ENCODE measurements at places on chromosomes 12 and 14.
A peak's percentile ranks its signal among the peaks of the same experiment; 100 is the strongest.

DNA sequence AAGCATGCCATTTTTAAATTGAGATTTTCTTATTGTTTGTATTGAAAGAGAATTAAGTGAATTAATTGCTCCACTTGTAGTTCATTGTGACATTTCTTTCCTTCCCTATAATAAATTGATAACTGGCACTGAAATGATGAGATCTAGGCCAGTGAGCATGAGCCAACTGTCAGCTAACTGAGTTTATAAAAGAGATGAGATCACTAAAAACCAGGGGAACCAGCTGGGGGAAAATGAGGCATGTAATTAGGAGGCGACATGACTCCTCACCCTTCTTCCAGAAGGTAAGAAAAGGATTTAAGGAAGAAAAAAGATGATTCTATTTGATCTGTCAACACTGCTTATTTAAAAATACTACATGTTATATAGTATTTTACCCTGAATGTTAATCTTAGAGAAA, 104.5 kb upstream of the DNM1L start:
- DNase-seq: no peak

DNA sequence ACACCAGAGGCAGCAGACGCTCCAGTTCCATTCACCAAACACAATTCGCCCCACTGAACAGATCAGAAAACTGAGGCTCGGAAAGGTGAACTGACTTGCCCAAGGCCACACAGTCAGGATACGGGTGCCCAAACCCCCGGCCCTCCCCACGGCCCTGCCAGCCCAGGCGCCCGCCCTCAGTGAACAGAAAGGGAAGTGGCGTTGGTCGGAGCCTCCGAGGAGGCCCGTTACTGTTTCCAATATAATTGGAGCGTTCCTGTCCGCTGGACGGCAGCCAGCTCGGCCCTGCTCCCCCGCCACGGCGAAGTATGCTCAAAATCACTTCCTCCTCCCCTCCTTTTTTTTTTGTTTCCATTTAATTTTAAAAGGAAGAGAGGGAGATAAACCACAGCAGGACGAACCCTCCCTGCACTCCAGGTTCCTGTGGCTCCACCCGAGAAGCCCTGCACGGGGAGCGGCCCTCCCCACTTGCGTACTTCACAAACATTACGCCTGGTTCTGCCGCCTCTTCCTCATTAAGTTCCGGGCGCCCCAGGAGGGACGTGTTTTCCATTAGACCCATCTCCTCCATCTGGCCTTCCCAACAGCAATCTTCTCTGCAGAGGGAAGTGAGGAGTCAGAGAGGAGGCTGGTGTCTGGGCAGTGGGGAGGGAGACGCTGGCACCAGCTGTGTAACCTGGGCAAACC, 61.1 kb downstream of the NCOR2 start:
- no peak for DNase-seq

GRCh38 chr14:100297320-100298300, 8.6 kb downstream of the SLC25A29 start:
- DNase-seq: no peak

DNA sequence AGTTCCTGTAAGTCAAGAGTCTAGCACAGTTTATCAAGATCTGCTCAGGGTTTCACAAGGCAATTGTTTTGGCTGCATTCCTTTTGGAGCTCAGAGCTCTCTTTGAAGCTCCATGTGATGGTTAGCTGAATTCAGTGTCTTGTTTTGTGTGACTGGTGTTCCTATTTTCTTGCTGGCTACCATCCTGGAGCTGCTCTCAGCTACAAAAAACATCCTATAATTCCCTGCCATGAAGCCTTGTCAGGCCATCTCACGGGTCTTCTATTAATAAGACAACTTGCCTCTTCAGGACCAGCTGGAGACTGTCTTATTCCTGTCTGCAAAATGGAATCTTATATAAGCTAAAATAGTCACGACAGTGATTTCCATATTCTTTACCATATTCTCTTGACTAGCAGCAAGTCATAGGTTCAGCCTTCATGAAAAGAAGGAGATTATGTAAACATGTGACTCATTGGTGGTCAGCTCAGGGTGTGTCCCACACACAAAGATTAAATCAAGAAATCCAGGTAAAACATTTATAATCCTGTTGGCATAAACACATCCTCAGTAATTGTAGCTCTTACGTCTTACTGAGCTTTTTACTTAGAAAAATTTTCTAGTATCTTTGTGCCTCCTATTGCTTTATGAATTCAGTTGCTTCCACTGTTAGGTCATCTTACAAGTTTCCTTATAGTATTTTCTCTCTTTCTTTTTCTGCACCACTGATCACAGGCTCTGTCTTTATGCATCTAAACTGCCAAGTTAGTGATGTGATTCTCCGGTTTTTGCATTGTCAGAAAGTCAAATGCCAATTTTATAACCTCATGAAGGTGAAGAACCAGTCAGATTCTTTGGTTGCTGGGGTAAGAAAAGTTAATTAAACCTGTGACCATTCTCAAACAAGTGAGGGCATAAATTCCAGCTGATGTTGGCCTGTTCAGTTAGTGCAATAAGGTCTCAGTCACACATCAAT, 378.5 kb upstream of the MGAT4C start:
- no peak for DNase-seq

DNA sequence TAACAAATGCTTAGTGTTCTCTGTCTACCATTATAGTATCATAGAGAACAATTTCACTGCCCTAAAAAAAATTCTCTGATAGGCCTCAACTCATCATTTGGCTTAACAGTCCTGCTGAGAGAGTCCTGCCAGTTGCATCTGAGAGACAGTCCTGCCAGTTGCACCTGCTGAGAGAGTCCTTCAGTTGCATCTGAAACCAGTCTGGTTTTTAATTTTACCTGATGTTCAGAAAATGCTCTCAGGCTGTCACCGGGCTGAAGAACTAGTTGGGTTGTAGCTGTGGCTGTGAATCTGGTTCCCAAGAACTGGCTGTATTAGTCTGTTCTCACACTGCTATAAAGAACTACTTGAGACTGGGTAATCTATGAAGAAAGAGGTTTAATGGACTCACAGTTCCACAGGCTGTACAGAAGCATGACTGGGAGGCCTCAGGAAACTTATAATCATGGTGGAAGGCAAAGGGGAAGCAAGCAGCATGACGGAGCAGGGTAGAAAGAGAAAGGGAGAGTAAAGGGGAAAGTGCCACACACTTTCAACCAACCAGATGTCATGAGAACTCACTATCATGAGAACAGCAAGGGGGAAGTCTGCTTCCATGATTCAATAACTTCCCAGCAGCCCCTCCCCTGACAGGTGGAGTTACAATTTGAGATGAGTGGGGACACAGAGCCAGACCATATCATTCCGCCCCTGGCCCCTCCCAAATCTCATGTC, 51.6 kb downstream of the PRKCH start:
- DNase-seq: no peak

- DNase-seq: no peak
These were observed 117.1 kb upstream of the PTPRB start for GRCh38 chr12:70754330-70754741.

- DNase-seq: no peak
These were observed 43.8 kb downstream of the PRKAB1 start for GRCh38 chr12:119711693-119712092.

DNA sequence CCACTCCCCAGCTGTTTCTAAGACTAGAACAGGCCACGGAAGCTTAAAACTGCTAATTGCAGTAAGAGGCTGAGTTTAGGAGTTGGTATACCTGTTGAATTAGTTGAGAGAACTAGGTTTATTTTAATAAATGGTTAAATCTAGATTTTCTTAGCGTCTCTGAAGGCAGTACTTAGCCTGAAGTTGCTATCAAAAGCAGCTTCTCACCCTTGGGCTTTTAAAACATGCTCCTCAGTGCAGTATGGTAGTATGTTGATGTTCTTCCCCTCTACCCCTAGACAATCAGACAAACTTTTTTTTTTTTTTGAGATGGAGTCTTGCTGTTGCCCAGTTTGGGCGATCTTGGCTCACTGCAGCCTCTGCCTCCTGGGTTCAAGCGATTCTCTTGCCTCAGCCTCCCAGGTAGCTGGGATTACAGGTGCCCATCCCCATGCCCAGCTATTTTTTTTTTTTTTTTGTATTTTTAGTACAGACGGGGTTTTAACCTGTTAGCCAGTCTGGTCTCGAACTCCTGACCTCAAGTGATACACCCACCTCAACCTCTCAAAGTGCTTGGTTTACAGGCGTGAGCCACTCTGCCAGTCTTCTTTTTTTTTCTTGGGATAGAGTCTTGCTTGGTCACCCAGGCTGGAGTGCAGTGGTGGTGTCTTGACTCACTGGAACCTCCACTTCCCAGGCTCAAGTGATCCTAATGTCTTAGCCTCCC, 6.8 kb downstream of the SRSF5 start:
- DNase-seq: no peak

DNA sequence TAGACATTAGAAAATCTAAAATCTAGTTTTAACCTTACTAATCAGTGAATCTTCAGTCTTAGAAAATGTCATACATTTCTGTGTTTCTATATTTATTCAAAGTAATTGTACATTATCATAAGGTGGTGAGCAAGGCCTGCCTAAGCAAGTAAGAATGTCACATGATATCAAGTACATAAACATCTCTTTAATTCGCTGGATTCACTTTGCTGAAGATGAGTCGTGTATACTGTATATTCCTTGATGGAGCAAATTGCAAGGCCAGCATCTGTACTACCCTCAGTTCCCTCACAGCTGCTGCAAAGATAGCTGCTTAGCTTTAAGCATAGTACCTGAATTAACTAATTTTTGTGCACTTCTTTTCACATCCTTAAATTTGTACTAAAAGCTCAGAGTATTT, 8.5 kb upstream of the AK7 start:
- DNase-seq: no peak

DNA sequence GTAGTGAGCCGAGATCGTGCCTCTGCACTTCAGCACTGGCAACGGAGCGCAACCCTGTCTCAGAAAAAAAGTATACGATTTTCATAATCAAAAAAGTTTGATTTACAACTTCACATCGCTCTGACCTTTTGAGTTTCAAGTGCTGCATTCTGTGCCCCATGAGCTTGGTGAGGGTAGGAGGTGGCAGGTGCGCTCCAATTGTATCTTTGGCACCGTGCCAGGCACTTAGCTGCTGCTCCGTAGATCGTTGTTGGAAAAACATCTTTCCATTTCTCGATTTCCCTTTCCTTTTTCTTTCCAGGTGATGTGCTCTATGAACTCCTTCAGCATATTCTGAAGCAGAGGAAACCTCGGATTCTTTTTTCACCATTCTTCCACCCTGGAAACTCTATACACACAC, 203.7 kb downstream of the ETV6 start:
- DNase-seq: no peak

DNA sequence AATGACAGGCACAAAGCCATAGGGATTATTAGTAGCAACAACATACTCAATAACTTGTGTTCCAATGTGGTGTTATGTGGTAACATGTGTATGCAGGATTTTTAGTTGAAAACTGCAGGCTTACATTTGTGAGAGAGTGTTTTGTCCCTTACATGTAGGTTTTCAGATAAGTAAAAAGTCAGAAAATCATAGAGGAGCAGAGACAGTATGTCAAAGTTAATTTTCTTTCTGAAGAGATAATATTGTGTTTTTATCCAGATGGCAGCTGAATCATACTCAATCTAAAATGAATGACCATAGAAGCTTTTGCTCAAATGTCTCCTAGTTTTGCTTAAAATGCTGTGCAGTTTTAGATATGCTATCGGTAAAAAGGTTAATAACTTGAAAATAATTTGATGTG, 277.0 kb downstream of the TRHDE start:
- no peak for DNase-seq

GRCh38 chr14:58298477-58299400, at the start of gene ARID4A:
Gene ARID4A (plus strand): TSS chr14:58298555. CDS start chr14:58299855, 1,300 bp downstream.
- peak; percentile 72 for DNase-seq

- DNase-seq: no peak
These were observed 94.9 kb downstream of the ALG10B start for GRCh38 chr12:38411426-38411825.

- no peak for DNase-seq
These were observed 182.3 kb downstream of the PELI2 start for GRCh38 chr14:56300495-56300894.

DNA sequence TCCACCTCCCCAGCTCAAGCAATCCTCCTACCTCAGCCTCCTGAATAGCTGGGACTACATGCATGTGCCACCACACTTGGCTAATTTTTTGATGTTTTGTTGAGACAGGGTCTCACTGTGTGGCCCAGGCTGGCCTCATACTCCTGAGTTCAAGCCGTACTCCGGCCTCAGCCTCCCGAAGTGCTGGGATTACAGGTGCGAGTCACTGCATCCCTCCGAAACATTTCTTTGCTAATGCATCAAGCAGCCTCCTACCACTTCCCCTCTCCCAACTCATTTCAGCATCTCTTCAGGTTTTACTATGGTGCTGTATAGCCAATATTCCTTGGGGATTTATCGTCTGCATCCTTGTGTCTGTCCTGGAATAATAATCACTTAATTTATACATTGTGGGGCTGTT, 2.3 kb upstream of the SLC22A17 start:
- no peak for DNase-seq

DNA sequence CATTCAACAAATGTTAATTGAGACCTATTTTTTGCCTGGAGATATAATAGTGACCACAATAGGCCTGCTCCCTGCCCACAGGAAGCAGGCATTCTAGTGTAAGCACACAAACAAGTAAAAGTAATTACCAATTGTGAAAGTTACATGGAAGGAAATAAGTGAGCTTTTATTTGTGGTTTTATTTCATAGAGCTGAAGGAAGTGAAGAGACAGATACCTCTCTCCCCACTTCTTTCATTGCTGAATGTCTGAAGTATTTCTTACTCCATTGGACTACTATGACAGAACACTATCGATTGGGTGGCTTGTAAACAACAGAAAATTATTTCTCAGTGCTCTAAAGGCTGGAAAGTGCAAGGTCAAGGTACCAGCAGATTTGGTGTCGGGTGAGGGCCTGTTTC, 183.5 kb downstream of the PRKCH start:
- DNase-seq: no peak

GRCh38 chr12:102234599-102234998, 37.0 kb upstream of the PMCH start:
- DNase-seq: no peak

DNA sequence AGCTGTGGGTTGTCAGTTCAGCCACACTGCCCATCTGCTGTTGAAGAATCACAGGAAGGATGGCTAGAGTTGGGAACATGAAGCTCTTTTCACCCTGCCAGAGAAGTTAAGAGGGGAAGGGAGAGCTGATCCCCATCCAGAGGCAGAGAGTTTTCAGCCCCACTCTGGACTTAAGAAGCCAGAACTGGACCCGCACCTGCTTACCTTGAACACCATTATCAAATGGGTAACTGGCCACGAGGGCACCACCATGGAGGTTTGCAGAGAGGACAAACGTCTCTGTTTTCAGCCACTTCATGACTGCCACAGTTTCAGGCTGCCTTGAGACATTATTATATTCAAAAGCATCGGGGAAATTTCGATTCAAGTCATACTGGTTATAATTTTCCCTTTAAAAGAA, 62.0 kb downstream of the MDM2 start:
- no peak for DNase-seq

- no peak for DNase-seq
These were observed 19.8 kb downstream of the LEMD3 start for GRCh38 chr12:65189028-65189718.
